GM12892 (cell line): ENCODE measurements at places on chromosomes 3 and 15.

DNA sequence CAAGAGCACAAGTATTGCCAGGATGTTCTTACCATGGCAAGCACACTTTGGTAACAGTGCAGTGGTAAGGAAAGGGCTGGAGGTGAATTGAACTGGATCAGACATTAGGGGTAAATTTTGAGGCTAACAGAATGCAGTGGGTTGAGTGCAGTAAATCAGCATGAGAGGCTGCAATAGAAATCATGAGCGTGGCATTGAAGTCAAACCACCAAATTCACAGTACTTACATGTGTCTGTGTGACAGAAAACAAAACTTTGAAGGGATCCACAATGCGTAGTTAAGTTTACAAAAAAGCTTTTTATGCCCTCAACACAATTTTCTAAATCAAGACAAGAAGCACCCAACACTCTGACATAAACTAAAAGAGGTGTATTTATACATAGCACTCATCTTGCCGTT lies 428.0 kb upstream of the ARHGEF26 start:
- DNase-seq = no peak

- no peak for DNase-seq
Measured at GRCh38 chr15:85956532-85957275, 123.0 kb upstream of the AGBL1 start.

DNA sequence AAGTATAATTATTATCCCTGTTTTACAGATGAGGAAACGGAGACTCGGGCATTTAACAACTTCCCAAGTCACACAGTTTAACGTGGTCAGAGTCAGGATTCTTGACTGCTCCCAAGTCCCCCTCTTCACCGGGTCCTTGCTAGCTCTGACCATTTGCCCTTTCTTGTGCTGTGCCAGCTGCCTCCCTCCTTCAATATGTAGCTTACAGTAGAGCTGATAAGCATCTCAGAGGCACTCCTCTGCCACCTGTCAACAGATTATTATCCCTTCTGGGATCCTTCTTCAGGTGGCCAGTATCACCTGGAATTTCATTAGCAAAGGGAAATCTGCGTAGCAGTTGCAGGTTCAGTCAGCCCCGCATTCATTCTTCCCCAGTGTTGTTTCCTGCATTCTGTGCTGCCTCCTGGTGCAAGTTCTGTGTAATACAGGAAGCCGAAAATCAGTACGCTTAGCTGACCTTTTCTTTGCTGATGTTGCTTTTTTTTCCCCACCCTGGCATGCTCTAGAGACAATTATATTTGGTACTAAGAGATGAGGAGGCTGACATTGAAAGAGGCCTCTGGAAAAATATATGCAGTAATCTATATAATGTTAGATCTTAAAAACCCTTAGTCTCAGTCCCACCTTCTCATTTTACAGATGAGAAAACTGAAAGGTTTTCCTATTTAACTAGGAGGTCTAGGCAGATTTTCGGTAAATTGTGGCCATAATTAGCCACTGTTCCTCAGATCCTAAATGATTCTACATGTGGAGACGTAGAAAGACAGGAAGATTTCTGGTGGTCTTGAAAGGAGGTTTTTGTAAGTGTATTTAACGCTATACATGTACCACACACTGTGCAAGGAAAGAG lies 24.8 kb downstream of the TMOD2 start:
- no peak for DNase-seq

- DNase-seq = peak; percentile 76
Measured at GRCh38 chr3:38453075-38453912, at the start of gene ACVR2B. TSS of gene ACVR2B (plus strand) at chr3:38453890. CDS start at chr3:38454323, 433 bp downstream.

DNA sequence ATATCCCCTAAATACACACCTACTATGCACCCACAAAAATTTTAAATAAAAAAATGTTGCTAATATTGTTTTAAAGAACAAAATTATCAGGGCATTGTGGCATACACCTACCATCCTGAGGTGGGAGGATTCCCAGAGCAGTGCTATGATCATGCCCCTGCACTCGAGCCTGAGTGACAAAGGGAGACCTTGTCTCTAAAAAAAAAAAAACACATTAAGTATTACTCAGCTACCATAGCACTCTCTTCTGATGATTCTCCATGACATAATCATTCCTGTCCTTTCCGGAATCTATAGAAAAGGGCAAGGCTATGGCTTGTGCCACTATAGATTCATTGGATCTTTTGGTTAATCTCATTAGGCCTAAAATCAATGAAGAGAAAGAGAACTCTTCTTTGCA lies 77.4 kb downstream of the ACAP2 start:
- DNase-seq = no peak

GRCh38 chr15:90141646-90142045 lies 39.4 kb upstream of the IDH2 start:
- DNase-seq = no peak

DNA sequence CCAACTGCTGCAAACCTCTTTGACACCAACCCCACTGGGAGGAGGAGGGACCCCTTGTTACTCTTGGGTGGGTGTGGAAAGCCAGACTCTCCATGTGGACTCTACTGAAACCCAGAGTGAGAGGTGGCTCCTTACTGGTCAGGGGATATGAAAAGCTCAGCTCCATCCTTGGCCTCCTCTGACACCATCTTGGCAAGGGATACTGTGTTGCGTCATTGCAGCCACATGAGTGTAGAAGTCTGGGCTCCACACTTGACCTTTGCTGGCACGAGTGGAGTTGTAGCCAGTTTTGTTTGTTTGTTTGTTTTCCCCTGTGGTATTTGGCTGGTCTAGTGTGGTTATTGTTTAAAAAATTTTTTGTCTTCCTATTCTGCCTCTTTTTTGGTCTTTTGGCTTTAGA lies 289.1 kb downstream of the GAP43 start:
- DNase-seq = no peak

GRCh38 chr15:95394186-95395067 lies 936.1 kb upstream of the NR2F2 start:
- no peak for DNase-seq

DNA sequence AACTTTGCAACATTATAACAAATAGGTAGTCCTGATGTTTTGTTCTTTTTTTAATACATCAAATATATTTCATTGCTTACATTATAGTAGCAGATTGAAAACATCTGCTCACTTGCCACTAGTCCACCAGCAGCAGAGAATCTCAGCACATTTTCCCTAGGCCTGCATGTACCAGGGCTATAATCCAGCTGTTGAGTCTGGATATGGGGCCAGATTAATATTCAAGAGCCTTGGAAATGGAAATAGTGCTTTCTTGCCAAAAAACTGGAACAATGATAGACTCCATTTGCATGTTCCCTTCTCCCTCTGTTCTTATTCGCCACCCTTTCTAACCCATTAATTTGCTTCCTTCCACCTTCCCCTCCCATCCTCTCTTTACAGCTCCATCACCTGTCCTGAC lies 288.0 kb downstream of the EPHA3 start:
- no peak for DNase-seq

DNA sequence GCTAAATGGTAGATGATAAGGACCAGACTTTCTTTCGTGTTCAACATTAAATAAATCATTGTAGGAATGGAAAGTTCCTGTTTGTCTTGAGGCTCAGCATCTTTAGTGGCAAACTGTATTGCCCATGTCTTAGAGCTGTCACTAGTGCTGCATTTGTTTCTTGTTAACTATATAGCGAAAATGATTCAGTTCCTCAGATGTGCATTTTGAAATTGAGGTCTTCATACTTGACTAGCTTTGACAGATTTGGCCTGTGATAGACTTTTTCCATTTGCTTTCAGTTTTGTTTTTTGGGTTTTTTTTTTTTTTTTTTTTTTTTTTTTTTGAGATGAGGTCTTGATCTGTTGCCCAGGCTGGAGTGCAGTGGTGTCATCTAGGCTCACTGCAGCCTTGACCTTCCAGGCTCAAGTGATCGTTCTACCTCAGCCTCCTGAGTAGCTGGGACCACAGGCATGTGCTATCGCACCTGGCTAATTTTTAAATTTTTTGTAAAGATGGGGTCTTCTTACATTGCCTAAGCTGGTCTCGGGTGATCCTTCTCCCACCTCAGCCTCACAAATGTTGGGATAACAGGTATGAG lies 9.5 kb upstream of the RPLP1 start:
- no peak for DNase-seq

GRCh38 chr3:164371681-164372080 lies 706.6 kb downstream of the SI start:
- no peak for DNase-seq

- DNase-seq = no peak
Measured at GRCh38 chr3:196789885-196790359, 50.3 kb downstream of the PAK2 start.

GRCh38 chr3:23567917-23568316 lies 237.8 kb upstream of the UBE2E1 start:
- no peak for DNase-seq

GRCh38 chr3:72661115-72661457 lies 187.2 kb downstream of the SHQ1 start:
- DNase-seq = no peak

DNA sequence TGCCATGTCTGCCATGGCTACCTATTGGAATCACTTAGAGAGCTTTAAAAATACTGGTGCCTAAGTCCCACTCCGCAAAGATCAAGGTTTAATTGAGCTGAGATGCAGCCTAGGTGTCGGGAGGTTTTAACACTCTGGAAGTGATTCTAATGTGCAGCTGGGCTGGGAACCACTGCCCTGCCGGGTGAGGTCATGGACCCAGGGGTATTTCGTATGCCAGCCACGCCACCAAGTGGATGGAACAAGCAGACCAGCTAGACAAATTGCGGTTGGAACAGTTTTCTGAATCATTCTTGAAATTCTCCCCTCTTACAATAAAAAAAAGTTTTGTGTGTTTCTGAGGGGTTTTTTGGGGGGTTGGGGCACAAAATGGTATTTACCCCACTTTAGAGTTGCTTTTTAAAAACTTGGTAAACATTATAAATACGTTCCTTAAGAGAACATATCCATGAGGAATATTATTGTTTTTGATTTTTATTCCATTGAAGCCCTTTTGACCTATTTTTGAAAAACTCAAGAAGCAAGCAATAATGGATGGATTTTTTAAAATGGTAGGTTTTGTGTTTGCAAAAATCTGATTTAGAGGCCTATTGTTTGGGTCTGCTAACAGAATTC lies 66.2 kb upstream of the CSTA start:
- peak; percentile 45 for DNase-seq

DNA sequence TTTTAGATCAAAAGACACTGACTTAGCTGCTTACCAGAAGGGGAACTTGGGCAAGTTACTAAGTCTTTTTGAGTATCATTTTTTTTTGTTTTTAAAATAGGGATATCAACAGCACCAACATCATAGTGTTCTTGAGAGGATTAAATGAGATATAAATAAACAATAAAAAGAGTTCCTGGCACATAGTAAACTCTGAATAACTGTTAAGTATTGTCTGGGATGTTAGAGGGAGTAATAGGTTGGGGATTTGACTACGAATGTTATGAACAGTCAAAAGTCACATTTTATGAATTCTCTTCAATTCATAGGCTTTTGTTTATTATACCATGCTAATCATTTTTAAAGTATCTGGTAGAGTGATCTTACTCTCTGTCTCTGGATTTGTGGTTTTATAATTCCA lies 37.8 kb upstream of the FAH start:
- no peak for DNase-seq

DNA sequence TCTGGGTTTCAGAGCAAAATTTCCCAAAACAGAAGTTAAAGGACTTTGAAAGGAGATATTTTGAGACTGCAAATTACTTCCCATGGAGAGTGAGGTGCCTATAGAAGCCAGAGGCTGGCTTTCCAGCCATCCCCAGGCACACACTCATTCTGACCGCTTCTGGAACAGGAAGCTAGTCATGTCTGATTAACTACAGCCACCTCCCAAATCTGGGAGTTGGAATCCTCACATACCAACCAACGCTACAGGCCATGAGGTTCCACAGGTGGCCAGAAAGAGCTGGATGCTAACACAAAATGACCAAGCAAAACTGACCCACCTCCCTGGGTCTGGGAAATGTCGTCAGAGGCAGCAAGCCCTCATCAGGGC lies 87.2 kb downstream of the SNRK start:
- DNase-seq = no peak

- no peak for DNase-seq
Measured at GRCh38 chr3:107663266-107663665, 140.5 kb downstream of the BBX start.

GRCh38 chr15:64134345-64134829 lies 17.1 kb upstream of the SNX22 start:
- no peak for DNase-seq

GRCh38 chr3:10023587-10024310 lies 2.5 kb upstream of the FANCD2 start:
- DNase-seq = no peak

GRCh38 chr3:169694117-169694516 lies 30.6 kb upstream of the MECOM start:
- DNase-seq = no peak

DNA sequence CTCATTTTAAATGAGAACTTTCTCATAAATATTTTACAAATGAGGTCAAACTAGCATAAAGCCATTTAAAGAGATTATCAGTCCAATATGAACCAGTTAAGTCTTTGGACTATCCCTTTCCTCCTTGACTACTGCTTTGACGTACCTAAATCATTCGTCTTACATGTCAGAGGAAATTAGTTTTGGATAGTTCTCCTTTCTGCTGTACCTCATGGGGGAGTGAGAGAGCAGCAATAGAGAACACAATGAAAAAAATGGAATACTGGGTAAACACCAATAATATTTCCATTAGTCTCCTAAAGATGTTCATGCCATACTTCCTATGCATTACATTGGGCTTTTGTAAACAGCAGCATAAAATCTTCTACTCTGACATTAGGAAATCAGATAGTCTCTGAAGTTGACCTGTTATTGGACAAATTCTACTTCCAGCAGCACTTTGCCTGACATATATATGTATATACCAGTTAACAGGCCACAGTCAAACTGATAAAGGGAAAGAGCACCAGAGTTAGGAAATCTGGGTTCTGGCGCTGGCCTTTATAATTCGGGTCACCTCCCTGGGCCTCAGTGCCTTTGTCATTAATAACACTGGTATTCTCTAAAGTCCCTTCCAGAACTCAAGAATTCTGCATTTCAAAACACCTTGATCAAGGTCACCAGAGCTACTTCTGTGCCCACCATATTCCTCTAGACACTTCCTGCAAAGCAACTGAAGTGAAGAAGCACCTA lies 26.8 kb downstream of the TIMMDC1 start:
- DNase-seq = no peak

DNA sequence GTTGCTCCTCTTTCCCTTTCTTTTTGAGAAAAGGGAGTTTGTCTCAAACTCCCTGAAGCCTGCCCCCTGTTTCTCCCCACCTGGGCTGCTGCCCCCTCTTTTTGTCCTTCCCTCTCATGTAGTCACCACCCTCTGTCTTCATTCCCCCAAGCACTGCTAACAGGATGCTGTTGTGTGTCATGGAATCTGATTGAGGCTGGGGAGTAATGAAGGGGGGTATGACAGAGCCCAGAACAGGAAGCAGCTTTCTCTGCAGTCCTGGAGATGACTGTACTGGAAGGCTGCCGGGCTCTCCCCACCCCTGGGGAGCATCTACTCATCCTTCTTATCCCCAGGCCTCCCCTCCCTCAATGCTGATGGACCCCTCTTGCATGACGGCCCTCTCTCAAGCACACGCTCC lies 181.6 kb downstream of the ABHD5 start:
- DNase-seq = no peak

GRCh38 chr3:127299276-127299675 lies 11.4 kb upstream of the PRR20G start:
- DNase-seq = no peak
